CD4-positive, alpha-beta T cell treated with Interleukin-15 for 1 hour (primary cell): ENCODE measurements at places on chromosomes 1 and 21.

DNA sequence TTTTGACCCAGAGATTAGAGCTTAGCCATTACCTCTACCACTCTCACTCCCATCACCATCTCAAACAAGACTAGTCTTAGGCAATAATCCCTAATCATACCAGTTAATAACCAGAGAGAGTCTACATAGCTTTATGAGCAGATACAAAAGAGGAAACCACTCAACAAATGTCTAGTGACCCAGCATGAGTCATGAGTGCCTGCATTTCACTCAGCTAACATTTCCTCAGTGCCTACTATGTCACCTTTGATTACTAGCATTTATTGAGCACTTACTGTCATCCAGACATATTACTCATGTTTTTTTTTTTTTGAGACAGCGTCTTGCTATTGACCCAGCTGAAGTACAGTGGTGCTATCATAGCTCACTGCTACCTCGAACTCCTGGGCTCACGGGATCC is 35.9 kb upstream of the GALNT2 start:
- DNase-seq, result peak; percentile 39

DNA sequence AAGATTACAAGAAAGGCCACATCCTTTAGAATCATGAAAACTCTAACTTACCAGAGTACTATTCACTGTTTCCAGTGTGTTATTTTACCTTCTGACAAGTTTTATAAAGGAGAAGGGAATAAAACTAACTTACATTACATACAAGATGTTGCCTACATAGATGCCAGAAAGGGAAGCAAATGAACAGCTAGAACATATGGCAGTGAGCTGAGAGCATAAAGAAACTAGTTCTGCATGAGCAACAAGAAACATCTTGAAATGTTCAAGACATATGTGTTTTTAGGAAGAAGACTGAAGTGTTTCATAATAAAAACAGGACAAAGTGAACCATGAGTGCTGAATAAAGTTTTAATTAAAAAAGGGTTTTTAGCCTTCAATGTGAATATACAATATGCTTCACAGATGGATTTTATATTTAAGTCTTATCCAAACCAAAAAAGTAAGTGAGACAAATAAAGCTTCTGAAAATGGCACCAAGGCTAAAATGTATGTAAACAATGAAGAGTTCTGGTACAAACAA is 39.4 kb downstream of the SLC5A9 start:
- no peak for DNase-seq

- DNase-seq, result no peak
These were observed 153.9 kb downstream of the ETS2 start for GRCh38 chr21:38959692-38960061.

DNA sequence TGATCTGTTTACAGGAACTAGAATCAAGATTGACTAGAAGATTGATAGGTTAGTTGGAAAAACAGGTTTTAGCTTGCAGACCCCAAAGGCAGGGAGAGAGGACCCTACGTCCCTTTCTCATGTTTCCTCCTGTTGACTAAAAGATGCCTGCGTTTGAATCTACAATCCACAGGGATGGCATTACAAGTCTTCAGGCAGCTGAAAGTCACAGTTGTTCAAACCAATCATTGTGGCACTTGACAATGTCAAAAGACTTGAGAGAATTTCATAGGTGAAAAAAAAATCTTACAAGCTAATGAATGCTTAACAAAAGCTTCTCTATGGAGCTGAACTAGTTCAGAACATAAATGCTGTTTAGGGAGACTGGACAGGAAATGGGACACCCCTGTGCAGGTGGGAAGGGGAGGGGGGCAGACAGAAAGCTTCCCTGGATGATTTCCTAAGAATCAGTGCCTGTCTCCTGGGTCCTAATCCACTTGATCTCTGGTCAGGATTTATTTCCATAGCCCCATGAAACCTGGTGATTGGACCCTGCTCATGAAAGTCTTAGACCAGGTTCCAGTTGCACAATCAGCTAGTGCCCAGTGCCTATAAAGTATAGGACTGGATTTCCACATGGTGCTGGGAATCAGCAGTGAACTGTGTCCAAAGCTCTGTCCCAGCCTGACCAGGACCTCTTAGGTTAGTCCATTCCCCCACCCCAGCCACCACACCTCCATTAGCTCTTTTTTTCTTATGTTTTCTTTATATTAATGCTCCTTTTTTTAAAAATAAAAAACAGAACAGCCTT is 91.6 kb upstream of the BCAR3 start:
- no peak for DNase-seq

DNA sequence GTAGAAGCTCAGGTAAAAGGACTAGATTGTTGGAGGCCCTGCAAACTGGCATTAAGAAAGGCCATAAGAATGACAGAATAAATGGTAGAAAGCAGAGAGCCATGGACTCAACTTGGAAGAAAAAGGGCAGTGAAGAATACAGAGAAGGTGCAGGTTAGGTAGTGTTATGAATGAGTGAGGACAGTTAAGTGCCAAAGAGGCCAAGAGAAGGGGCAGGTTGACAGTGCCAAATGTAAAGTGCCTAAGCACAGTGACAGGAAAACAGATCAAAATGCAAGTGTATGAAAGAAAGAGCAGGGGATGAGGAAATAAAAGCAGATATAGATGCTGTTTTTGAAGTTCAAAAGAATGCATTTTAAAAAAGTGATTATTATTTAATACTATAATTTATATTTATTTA is 43.7 kb downstream of the INTS7 start:
- DNase-seq, result no peak

- DNase-seq, result no peak
These were observed 45.1 kb upstream of the EPS15 start for GRCh38 chr1:51564124-51564523.

DNA sequence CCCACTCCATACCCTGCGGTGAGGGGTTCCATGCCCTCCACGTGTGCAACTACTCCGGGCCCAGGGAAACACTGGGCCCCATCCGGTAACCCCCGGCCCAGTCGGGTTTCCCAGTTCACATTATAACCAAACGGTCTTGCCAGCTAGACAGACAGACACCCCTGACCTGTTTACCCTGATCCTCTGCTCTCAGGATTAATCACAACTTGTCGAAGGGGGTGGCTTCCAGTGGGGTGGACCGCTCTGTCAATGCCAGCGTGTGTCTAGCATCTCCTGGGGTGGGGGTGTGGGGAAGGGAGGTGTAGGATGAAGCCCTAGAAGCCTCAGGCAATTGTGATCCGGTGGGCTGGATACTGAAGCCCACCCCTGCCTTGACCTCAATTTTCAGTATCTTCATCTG is 4.6 kb upstream of the OLIG2 start:
- no peak for DNase-seq

DNA sequence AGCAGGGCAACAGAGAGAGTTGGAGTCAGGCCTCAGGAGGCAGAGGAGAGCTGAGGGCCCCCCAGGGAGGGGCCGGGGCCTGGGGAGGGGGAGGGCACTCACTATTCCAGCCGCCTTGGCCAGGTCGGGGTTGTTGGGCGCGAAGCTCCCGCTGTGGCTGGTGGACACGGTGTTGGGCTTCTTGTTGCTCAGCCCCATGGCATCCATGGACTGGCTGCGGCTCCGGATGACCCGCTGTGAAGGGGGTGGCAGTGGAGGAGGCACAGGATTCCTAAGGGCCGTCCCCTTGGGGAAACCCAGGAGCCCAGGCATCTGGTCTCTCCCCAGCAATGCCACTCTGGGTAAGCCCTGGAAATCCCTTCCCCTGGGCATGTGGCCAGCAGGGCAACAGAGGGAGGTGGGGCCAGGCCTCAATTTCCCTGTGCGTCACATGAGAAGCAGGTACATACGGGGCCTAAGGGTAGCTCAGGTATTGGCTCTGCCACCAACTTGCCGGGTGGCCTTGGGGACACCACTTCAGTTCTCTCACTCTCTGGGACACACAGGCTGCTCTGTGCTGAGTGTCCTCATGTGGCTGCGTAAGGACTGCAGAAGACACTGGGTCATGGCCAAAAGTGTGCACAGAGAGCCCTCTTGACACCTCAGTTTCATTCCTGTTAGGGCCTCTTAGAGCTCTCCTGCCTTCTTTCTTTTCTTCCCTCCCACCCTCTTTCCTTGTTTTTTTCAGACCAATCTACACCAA is 63.0 kb downstream of the RAP1GAP start:
- DNase-seq, result no peak

DNA sequence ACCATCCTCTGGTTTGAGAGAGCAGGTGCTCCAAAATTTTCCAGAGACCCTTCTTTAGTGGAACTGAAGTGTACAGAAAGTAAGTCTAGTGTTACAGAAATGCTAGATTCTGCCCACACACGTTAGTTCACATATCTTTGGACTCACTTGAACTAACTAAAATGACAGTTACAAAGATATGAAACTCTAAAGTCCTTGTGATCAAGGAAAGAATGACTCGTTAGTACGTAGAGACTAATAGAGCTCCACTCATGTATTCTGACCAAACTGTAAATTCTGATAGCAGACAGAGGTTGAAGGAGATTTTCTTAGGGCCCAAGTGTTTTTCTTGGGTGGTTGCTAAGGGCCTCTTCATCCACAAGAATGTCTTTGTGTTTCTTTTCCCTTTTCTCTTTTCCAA is 491.5 kb upstream of the B3GALT2 start:
- DNase-seq, result no peak

DNA sequence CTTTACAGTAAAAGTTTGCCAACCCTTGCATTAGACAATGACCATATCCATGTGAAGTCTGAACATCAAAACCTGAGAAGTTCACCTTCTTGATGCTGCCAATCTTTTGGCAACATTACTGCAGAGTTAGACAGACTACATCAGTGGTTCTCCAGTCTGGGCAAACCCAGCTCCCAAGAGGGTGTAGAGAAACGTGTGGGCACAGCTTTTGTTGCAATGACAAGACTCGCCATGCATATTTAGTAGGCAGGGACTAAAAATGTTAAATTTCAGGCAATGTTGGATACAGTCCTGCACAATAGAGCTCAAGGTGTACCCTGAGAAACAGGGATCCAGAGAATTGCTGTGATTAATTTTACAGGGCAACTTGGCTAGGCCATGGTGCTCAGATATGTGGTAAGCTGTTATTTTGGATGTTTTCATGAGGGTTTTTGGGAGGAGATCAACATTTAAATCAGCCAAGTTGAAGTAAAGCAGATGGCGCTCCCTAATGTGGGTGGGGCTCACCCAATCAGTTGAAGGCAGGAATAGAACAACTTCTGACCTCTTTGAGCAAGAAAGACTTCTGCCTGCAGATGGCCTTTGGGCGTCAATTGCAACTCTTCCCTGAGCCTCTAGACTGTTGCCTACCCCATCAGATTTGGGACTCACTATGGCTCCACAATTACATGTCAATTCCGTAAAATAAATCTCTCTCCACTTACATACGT is 37.6 kb upstream of the CLDN14 start:
- no peak for DNase-seq

DNA sequence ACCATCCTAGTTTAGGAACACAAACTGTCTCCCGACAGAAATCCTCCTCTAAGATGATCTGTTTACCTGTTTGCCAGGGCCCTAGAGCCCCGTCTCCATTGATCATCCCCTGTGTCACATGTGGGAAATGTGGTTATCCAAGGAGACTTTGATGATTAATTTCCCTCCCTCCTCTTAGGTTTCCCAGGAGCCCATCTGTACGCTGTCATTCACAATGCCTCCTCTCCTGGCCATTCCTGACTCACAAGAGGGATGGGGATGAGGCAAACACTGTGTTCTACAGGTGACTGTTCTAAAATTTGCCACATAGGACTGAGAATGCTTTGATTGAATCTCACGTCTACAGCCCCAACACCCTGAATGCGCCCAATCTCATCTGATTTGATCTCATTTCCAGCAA is 50.0 kb downstream of the TNR start:
- DNase-seq, result no peak

DNA sequence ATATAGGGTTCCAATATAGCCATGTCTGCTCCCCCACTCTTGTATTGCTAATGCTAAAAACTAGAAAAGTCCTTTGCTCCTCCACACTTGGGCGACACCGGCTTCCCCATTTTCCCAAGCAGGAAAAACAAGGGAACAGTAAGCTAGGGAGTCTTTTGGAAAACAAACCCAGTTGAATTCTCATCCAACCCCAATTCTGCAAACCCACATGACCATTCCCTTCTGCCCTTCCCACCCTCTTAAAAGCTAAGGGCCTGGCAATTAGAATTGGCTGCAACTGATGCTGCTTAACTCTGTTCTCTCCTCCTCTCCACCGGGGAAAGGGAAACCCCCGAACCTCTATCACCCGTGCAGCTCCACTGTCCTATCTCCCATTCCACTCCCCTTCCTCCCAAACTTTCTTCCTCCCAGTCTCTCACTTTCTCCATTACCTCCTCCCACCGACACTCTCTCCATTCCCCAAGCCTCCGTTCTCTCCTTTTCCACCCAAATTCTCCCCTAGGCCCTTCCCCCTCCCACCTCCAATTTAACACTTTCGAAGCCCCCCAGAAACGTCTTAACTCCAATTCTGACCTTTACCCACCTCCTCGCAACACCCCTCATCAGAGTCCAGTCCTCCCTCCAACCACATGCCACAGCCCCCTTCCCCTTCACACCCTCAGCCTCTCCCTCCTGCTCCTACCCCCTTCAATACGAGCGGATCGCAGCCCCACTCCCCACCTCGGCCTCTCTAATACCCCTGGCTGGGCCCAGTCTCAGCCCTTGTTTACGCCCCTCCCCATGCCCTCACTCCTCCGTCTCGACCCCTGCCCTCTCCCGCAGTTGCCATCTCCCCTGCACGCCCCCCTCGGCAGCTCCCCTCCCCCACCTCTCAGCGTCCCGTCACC is 701 bp downstream of the DEDD start:
- DNase-seq, result no peak

GRCh38 chr1:158095737-158096335 is 84.9 kb upstream of the CD1D start:
- DNase-seq, result peak; percentile 20
